ENCODE measurements at places on chromosomes 2 and 18.
A peak's percentile ranks its signal among the peaks of the same experiment; 100 is the strongest.

DNA sequence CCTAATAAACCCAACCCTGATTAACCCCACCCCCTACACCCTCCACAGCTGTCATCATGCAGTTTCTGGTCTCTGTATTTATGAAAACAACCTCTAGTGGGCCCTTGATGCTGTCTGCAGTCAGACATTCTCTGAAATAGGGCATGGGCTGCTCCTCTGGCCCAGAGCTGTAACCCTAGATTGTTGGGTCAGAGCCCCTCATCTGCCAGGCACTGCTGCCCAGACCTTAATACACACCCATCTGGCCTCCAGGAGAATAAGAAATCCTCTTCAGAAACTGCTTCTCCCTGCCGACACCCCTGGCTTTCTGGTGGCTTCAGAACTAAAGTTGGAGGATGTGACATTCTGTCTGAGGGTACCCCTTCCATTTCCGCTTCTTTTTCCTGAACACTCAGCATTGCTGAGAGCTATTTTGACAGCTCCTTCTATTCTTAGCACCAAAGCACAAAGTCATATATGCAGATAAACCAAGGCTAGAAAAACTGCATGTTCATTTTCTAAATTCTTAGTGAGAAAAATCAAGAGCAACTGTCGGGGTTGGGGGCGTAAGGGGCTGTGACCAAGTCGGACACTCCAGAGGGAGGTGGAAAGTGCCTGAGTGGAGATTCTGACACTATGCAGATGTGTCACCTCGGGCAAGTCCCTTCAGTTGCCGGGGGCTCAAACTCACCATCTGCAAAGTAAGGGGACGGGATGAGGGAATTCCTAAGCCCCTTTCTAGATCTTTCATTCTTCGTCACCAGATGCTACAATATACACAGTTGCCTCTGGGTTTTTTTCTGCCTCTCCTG is 28.7 kb downstream of the SRSF7 start:
- DNase-seq, result no peak

DNA sequence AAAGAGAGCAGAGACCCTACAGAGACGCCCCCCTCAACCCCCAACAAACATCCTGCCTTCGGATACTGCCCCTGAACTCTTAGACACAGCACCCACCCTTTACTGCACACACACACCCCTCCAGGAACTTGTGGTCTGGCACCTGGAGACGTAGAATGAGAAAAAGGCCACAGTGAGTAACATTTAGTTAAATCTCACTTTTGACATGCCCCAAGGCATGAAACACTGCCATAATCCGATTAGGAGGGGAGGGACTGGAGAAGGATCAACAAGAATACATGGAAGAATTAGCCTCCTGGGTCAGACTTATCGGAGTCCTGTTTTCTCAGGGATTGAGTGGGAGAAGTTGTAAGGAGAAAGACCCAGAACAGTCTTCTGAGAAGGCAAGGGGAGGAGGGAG is 4.1 kb downstream of the CDK5R2 start:
- no peak for DNase-seq

DNA sequence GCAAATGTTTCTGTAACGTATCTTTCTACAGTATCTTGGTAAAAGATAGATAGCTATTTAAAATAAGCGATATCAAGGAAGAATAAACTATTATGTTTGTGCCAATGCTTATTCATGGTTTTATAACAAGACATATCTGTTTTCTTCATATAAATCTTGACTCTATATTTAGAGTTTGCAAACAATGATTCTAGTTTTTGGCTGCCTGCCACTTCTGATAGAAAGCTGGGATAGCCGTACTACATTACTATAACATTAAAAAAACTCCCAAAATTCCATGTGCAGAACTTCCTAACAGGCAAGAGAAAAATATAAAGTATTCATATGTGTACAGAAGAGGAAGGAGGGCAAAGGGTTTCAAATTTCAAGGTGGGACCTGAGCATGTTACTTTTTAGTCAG is 985.0 kb downstream of the BCL11A start:
- no peak for DNase-seq

- peak; percentile 17 for DNase-seq
Observed at GRCh38 chr2:174012347-174013314, 47.5 kb upstream of the SP3 start.

- DNase-seq, result no peak
Observed at GRCh38 chr18:54387631-54388030, 29.9 kb downstream of the C18orf54 start.

DNA sequence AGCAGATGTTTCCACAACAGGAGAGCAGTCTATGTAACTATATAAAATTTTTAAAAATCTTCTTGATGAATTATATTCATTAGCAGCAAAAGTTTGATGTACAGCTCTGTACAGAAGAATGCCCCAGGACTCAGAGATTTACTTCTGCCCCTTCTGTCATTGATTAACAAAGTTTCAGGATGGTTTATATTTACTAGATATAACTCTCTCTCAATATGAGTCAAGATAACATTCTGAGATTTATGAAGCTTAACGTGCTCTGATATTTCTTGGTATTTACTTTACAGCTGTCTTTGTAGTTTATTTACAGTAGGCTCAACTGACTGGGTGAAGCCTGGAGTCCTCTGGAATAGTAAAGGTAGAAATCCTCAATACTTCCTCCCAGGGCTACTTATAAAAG is 93.6 kb upstream of the HNMT start:
- DNase-seq, result no peak

DNA sequence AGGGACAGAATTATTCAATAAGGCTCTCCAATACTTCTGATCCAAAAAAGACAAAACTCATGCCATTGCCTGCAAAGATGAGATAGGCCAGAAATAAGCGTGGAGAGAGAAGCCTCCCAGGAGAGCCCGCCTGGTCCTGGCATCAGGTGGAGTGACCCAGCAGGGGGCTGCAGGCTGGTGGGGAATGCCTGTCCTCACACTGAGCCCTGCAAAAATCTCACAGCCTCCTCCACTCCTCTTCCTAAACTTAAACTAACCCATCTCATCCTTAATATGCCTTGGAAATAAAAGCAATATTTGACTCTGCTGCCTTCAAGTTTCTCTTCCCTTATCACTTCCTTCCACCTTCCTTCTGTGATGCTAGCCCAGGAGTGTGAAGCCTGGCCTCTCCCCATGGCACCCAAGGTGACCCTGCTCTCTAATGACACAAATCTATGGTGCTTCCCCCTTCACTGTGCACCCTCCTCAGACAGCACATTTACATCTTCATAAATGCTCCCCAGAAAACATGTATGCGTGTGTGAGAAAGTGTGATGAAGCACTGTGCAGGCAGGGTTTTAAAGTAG is 218.4 kb downstream of the ANAPC1 start:
- DNase-seq, result no peak

- no peak for DNase-seq
Observed at GRCh38 chr2:20663196-20664070, 3.5 kb upstream of the GDF7 start.

GRCh38 chr2:37773371-37774130 is 102.1 kb upstream of the CDC42EP3 start:
- no peak for DNase-seq

Data from activated CD4-positive, alpha-beta T cell treated with anti-CD3 and anti-CD28 coated beads for 1 hour (primary cell).